ENCODE measurements at places on chromosomes 7 and 10. TPM values are rescaled to one million over a fixed set of nuclear protein-coding genes. Genes with fewer than 3 reads are reported as not detected.
A peak's percentile ranks its signal among the peaks of the same experiment; 100 is the strongest.

- DNase-seq = no peak
- H3K27me3 ChIP-seq = no peaks in the 10 kb centered on the region
- H3K4me3 ChIP-seq = no peak overlapping the region
- H3K4me1 ChIP-seq = no peaks in the 10 kb centered on the region
Observed at GRCh38 chr7:82183634-82184033, 259.9 kb downstream of the CACNA2D1 start.

GRCh38 chr10:130046591-130046990, 64.0 kb downstream of the C10orf143 start:
- no peaks in the 10 kb centered on the region for H3K4me1 ChIP-seq
- DNase-seq = peak; percentile 51
- no peaks in the 10 kb centered on the region for H3K36me3 ChIP-seq
- no peak overlapping the region for H3K27ac ChIP-seq
- H3K27me3 ChIP-seq = peaks cover 5% of the 10 kb centered on the region

GRCh38 chr10:65365878-65366277, 1560.0 kb upstream of the LRRTM3 start:
- H3K4me3 ChIP-seq = no peak overlapping the region
- DNase-seq = no peak
- no peaks in the 10 kb centered on the region for H3K4me1 ChIP-seq
- no peaks in the 10 kb centered on the region for H3K27me3 ChIP-seq

GRCh38 chr7:8035192-8035591, 66.6 kb downstream of the GLCCI1 start:
- no peaks in the 10 kb centered on the region for H3K4me1 ChIP-seq
- H3K27ac ChIP-seq = no peak overlapping the region
- H3K4me3 ChIP-seq = no peak overlapping the region

DNA sequence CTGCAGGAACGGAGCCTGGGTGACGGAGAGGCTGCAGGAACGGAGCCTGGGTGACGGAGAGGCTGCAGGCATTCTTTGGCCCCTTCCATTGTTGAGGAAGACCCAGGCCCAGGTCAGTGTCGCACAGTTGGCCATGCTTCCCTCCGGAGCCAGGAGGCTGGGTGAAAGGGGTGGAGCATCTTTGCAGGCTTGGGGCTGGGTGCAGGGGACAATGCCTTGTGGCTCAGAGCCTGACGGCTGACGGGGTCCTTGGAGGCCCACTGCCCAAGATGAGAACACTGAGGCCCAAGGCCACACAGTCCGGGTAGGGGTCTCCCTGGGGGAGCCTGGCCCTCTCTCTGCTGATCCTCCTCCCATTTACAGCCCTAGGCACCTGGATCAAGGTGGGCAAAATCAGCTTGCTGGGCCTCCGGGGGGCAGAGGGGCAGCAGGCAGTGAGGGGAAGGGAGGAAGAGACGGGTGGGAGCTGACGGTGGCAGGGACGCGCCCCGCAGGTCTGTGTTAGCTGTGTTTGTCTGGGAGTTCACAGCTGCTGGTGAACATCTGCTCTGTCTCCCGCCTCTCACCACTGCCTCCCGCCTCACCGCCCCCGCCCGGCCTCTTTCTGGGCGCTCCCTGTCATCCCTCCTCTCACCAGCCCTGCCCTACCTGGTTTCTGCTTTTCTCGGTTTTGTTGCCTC, 30.6 kb upstream of the PCBD1 start:
- no peak for DNase-seq
- no peaks in the 10 kb centered on the region for H3K4me1 ChIP-seq
- H3K36me3 ChIP-seq = no peaks in the 10 kb centered on the region
- no peak overlapping the region for H3K27ac ChIP-seq

DNA sequence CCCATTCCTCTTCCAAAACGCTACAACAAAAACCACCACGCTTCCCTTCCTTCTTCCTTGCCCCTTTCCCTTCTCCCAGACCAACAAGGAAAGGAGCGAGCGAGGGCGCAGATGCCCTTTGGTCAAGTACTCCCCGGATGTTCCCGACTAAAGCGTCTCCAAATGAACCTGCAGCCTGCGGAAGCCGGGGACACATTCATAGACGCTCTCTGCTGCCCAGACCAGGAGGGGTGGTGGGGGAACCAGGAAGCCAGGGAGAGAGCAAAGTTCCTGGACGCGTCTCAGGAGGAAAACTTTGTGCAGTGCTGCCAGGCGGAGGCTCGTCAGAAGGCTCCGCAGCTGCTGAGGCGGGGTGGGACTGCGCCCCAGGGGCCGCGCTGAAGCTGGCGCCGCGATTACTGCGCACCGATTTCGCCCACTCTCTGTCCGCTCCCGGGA, 754 bp downstream of the SEMA3D start:
- peak overlapping the region; percentile 37 for H3K27ac ChIP-seq
- H3K27me3 ChIP-seq = peaks cover 10% of the 10 kb centered on the region
- H3K4me1 ChIP-seq = no peaks in the 10 kb centered on the region
- H3K4me3 ChIP-seq = peak overlapping the region; percentile 52

GRCh38 chr7:140778975-140779374, 82.5 kb downstream of the NDUFB2 start:
- H3K27ac ChIP-seq = no peak overlapping the region
- H3K36me3 ChIP-seq = peaks cover 79% of the 10 kb centered on the region
- no peak for DNase-seq
- H3K4me1 ChIP-seq = no peaks in the 10 kb centered on the region
- H3K27me3 ChIP-seq = no peaks in the 10 kb centered on the region

- no peak overlapping the region for H3K27ac ChIP-seq
- H3K4me1 ChIP-seq = no peaks in the 10 kb centered on the region
- H3K4me3 ChIP-seq = no peak overlapping the region
- no peak for DNase-seq
- H3K36me3 ChIP-seq = no peaks in the 10 kb centered on the region
- H3K27me3 ChIP-seq = no peaks in the 10 kb centered on the region
Observed at GRCh38 chr10:3658766-3659165, 126.2 kb downstream of the KLF6 start.

DNA sequence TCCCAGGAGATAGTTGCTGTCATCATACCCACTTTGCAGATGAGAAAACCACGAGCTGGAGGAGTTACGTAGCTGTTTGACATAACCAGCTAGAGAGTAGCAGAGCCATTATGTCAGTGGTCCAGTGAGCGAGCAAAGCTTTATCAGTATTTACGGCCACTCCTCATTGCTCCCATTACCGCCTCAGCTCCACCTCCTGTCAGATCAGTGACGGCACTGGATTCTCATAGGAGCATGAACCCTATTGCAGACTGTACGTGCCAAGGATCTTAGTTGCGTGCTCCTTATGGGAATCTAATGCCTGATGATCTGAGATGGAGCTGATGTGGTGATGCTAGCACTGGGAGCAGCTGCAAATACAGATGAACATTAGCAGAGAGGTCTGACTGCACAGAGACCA, 9.2 kb upstream of the SFMBT2 start:
- no peak overlapping the region for H3K27ac ChIP-seq
- no peak overlapping the region for H3K4me3 ChIP-seq
- no peak for DNase-seq
- no peaks in the 10 kb centered on the region for H3K4me1 ChIP-seq
- H3K27me3 ChIP-seq = peaks cover 4% of the 10 kb centered on the region

DNA sequence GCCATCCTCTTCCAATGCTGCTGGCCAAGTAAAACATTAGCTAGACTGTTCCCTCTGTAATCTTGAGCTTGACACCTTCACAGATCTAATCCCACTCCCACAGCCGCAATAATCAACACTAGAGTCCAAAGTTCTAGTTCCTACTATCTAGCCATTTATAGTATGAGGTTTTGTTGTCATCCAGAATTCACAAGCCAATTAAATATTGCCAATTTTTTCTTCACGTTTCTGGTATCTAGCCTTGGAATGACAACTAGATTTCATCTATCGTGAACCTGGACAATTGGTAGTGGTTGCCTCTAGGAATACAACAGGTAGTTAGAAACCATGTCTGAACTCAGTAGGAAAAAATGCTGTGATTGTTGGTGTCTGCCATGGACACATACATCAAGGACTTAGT, 10.4 kb downstream of the WASL start:
- peaks cover 4% of the 10 kb centered on the region for H3K4me1 ChIP-seq
- H3K4me3 ChIP-seq = no peak overlapping the region
- no peak overlapping the region for H3K27ac ChIP-seq
- H3K36me3 ChIP-seq = no peaks in the 10 kb centered on the region

GRCh38 chr10:102515724-102516123, 12.0 kb downstream of the SUFU start:
- H3K27ac ChIP-seq = no peak overlapping the region
- no peaks in the 10 kb centered on the region for H3K4me1 ChIP-seq
- peaks cover 37% of the 10 kb centered on the region for H3K36me3 ChIP-seq
- H3K4me3 ChIP-seq = no peak overlapping the region
- H3K27me3 ChIP-seq = no peaks in the 10 kb centered on the region

DNA sequence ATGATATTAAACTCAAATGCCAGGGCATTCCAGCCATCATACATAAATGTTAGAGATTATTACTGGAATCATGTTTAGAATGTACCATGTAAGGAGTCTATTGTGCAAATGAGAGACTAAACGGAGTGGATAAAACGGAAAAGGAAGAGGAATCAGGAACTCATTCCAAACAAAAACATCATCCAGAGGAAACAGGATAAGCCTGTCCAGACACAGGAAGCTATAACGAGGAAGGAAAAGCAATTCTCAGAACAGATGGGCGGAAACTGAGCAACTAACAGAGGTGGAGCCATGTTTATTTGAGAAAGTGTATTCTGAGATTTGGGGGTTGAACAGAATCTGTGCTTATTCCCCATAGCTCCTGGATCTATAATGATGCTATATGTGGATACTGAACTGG, 52.3 kb upstream of the TRIM24 start:
- H3K36me3 ChIP-seq = no peaks in the 10 kb centered on the region
- H3K4me1 ChIP-seq = no peaks in the 10 kb centered on the region
- no peak for DNase-seq

- no peak for DNase-seq
- H3K27ac ChIP-seq = no peak overlapping the region
- H3K4me3 ChIP-seq = no peak overlapping the region
- H3K4me1 ChIP-seq = no peaks in the 10 kb centered on the region
- no peaks in the 10 kb centered on the region for H3K36me3 ChIP-seq
Observed at GRCh38 chr10:86635402-86635801, 18.9 kb upstream of the OPN4 start.

DNA sequence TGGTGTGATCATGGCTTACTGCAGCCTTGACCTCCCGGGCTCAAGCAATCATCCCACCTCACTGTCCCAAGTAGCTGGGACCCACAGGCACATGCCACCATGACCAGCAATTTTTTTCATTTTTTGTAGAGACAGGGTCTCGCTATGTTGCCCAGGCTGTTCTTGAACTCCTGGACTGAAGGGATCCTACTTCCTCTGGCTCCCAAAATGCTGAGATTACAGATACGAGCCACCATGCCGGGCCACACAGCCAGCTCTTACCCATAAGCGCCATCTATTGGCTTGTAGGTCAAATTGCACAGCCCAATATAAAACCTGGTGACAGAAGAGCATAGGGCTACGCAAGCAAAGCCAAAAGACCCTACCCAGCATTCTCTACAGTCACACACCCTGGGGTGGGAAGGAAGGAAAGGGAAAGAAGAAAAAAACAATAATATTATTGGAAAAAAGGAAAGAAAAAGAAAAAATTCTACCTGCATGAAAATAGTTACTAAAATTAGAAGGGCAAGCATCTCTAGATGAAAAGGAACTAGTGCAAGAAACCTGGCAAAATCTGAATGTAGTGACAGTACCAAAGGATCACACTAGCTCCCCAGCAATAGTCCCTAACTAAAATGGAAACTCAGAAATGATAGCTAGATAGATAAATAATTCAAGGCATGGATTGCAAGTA, 29.4 kb upstream of the AMPH start:
- DNase-seq = no peak
- no peaks in the 10 kb centered on the region for H3K27me3 ChIP-seq
- no peaks in the 10 kb centered on the region for H3K4me1 ChIP-seq
- H3K36me3 ChIP-seq = no peaks in the 10 kb centered on the region
- no peak overlapping the region for H3K4me3 ChIP-seq

- H3K4me1 ChIP-seq = no peaks in the 10 kb centered on the region
- no peak for DNase-seq
- no peak overlapping the region for H3K27ac ChIP-seq
- H3K36me3 ChIP-seq = no peaks in the 10 kb centered on the region
Observed at GRCh38 chr10:104376784-104377300, 23.2 kb downstream of the CFAP58 start.

- no peaks in the 10 kb centered on the region for H3K36me3 ChIP-seq
- no peak overlapping the region for H3K4me3 ChIP-seq
- no peak overlapping the region for H3K27ac ChIP-seq
- H3K4me1 ChIP-seq = no peaks in the 10 kb centered on the region
- no peaks in the 10 kb centered on the region for H3K27me3 ChIP-seq
Observed at GRCh38 chr10:44374155-44374554, 10.7 kb downstream of the CXCL12 start.

- no peak overlapping the region for H3K4me3 ChIP-seq
- H3K27ac ChIP-seq = no peak overlapping the region
- no peaks in the 10 kb centered on the region for H3K4me1 ChIP-seq
- no peaks in the 10 kb centered on the region for H3K36me3 ChIP-seq
- DNase-seq = no peak
Observed at GRCh38 chr7:95323410-95324129, 762 bp downstream of the PON1 start.

GRCh38 chr10:74548676-74549075, 277.7 kb upstream of the KAT6B start:
- no peak for DNase-seq
- H3K4me3 ChIP-seq = no peak overlapping the region
- H3K27ac ChIP-seq = no peak overlapping the region
- H3K27me3 ChIP-seq = no peaks in the 10 kb centered on the region
- H3K36me3 ChIP-seq = no peaks in the 10 kb centered on the region
- no peaks in the 10 kb centered on the region for H3K4me1 ChIP-seq

DNA sequence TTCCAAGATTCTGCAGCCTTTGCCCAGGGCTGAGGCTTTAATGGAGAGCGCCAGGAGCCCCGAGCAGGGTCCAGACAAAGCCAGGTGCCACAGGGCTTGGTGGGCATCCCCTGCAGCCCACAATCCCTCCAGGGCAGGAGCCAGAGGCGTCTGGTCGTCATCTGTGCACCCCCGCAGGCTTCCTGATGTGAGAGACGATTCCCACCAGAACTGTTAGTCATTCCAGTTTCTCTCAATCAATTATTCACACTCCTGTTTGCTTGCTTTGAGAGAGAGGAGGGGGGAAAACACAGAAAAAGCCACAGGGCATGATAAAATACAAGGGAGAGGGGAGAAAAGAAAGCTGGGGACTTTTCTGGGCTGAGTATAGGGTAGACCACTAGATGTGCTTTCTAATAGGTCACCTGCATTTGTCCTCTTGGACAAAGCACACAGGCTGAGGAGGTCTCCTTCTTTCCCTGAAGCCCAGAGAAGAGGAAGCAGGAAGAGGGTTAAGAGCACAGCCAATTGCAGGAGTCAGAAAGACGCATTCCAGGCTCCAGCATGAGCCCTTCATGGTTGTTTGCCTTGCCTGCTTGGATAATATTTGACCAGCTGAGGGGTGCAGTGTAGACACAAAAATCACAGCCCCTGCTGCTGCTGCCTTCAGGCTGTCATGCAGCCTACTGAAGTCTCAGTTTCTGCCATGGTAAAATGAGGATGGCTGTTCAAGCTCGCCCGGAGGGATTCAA, 194.4 kb downstream of the PLXNA4 start:
- H3K27me3 ChIP-seq = no peaks in the 10 kb centered on the region
- no peak overlapping the region for H3K4me3 ChIP-seq
- H3K36me3 ChIP-seq = no peaks in the 10 kb centered on the region

The UPK3B gene
- 25.2 TPM for total RNA-seq

The NANOS1 gene
- total RNA-seq = 2.9 TPM

The ADGRA1 gene
- not detected for total RNA-seq

The ATP6V1F gene
- total RNA-seq = 180 TPM

The SEMA3E gene
- total RNA-seq = 11.9 TPM

The HOXA7 gene
- total RNA-seq = 2.9 TPM

The ADAM22 gene
- total RNA-seq = 4.3 TPM

The BAZ1B gene
- total RNA-seq = 55.7 TPM

The VGF gene
- total RNA-seq = not detected

The TMEM236 gene
- 5.0 TPM for total RNA-seq

The ITIH5 gene
- total RNA-seq = 10.5 TPM

The CLDN4 gene
- 103 TPM for total RNA-seq

The ACHE gene
- total RNA-seq = 2.9 TPM
